ENCODE measurements at places on chromosomes 4 and X.

DNA sequence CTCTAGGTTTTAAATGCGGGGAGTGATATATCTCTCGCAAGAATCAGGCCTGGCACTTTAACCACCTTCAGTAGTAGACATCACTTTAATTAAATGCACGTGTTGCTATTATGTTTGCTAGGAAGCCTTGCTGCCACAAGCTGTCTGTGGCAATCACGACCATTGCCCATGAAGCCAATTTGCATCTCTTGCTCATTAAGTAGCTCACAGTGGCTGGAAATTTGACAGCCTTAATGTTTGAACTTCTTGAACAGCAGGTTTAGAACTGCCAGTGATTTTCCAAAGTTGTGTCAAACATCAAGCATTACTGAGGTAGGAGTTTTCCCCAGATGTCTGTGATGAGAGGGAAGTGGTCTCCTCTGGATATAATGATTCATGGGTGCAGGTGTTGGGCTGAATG lies 642.3 kb upstream of the CPEB2 start:
- no peaks in the 10 kb centered on the region for H3K4me1 ChIP-seq
- no peaks in the 10 kb centered on the region for H3K36me3 ChIP-seq
- H3K4me3 ChIP-seq = no peak overlapping the region
- no peak overlapping the region for H3K27ac ChIP-seq
- no peaks in the 10 kb centered on the region for H3K27me3 ChIP-seq
- DNase-seq = no peak

DNA sequence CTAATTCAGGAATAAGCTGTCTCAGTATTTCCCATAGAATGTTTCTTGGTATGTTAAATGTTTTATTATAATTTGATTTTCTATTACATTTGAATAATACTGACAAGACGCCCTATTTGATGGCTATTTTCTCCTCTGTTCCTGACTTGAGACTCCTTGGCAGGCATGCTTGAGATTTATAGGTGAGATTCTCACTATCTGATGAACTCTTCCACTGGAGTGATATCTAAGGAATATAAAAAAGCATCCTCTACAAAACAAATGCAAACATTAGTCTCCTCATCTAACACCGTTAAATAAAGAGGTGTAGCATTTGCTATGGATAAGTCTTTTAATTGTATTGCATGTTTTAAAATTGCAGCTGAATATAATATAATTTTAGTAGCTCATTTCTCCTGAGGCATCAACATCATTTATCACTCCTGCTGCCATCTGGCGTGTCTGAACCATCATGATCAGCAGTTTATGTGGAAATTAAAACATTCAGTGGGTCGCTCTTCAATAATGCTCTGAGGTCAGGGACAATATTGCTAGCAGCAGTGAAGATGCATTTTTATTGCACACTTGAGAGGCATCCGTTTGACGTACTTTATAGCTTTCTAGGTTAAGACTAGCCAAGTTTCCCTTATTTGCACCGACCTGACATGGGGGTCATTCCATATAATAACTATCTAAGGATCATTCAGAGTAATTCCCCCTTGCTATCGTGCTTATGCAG lies 210.4 kb upstream of the GALNTL6 start:
- H3K36me3 ChIP-seq = no peaks in the 10 kb centered on the region
- no peaks in the 10 kb centered on the region for H3K27me3 ChIP-seq
- H3K4me1 ChIP-seq = no peaks in the 10 kb centered on the region
- H3K4me3 ChIP-seq = no peak overlapping the region

DNA sequence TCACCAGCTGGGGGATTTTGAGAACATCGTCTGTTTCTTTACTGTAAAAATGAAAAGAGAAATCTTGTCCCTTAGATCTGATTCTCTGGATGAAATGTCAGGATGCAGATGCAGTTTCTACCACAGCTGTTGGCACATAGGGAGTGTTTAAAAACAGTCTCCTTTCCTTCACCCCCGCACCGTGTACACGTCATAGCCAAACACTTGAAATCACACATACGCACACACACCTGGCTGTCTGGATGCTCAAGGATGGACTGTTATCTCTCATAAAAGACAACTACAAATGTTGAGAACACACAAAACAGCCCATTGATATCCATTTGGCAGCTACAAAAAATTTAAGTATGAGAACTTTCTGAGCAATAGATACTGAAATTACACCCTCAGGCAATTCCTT lies 275.8 kb upstream of the CLNK start:
- no peak for DNase-seq
- no peaks in the 10 kb centered on the region for H3K36me3 ChIP-seq
- no peak overlapping the region for H3K27ac ChIP-seq
- H3K4me3 ChIP-seq = no peak overlapping the region

GRCh38 chrX:57918750-57919436 lies 8.6 kb upstream of the ZXDA start:
- H3K27me3 ChIP-seq = no peaks in the 10 kb centered on the region
- H3K27ac ChIP-seq = no peak overlapping the region
- H3K36me3 ChIP-seq = no peaks in the 10 kb centered on the region
- H3K4me3 ChIP-seq = no peak overlapping the region
- no peaks in the 10 kb centered on the region for H3K4me1 ChIP-seq

DNA sequence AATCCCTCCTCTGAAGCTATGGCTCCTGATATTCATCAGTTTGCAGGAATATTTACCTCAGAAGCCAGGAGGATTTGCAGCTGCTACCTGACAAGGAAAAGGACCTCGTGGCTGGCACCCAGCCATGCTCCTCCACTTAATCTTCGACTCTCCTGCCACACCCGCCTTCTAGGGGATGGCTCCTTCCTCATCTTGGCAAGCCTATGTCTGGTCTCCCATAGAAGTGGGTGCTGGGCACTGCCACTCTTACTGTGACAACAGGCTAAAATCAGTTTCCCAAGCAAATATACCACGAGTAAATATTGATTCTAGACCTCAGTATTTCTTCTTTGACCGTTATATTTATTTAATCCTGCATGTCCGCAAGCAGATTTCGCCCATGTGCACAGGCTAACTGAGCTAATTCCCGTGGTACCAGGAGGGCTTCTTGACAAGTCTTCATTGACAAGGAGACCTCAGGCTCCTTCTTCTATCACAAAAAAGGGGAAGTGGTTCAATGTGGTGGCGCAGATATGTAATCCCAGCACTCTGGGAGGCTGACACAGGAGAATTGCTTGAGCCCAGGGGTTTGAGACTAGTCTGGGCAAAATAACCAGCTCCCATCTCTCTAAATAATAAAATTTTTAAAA lies 52.6 kb upstream of the DCTD start:
- H3K4me3 ChIP-seq = no peak overlapping the region
- H3K4me1 ChIP-seq = no peaks in the 10 kb centered on the region
- no peak overlapping the region for H3K27ac ChIP-seq
- no peaks in the 10 kb centered on the region for H3K36me3 ChIP-seq
- no peak for DNase-seq
- no peaks in the 10 kb centered on the region for H3K27me3 ChIP-seq

GRCh38 chr4:793093-793861 lies 32.7 kb downstream of the CPLX1 start:
- peaks cover 82% of the 10 kb centered on the region for H3K4me1 ChIP-seq
- H3K27me3 ChIP-seq = peaks cover 3% of the 10 kb centered on the region
- H3K4me3 ChIP-seq = peak overlapping the region; percentile 53
- peak overlapping the region; percentile 92 for H3K27ac ChIP-seq

- no peak overlapping the region for H3K27ac ChIP-seq
- no peaks in the 10 kb centered on the region for H3K27me3 ChIP-seq
- no peaks in the 10 kb centered on the region for H3K36me3 ChIP-seq
- DNase-seq = no peak
- H3K4me3 ChIP-seq = no peak overlapping the region
Measured at GRCh38 chrX:848386-848785, 217.8 kb downstream of the SHOX start.

DNA sequence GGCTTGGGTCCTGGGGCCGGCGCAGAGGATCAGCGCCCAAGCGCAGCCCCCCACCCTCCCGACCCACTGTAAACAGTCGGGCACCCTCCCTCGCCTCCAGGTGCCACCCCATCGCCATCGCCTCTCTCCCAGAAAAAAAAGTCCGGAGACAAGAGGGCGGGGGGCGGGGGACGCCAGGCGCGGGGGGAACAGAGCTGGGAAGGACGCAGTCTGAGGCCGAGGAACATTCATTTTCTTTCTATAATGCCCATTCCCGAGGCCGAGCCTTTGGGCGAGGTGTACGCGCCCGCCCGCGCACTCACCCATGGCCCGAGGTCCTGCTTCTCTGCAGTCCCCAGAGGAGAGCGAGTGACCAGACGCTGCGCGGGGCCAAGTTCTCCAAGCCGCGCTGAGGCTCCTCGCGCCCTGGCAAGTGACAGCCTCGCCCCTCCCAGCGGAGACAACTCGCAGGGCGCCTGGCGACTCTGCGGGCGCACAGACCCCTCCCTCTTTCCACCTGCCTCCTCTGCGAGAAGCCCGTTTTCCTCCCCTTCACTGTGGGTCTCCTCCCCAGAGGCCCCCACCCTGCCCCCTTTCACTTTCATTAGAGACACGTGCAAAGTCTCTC lies 63.5 kb upstream of the WDR17 start:
- peaks cover 11% of the 10 kb centered on the region for H3K4me1 ChIP-seq
- peaks cover 3% of the 10 kb centered on the region for H3K27me3 ChIP-seq
- peak; percentile 16 for DNase-seq

DNA sequence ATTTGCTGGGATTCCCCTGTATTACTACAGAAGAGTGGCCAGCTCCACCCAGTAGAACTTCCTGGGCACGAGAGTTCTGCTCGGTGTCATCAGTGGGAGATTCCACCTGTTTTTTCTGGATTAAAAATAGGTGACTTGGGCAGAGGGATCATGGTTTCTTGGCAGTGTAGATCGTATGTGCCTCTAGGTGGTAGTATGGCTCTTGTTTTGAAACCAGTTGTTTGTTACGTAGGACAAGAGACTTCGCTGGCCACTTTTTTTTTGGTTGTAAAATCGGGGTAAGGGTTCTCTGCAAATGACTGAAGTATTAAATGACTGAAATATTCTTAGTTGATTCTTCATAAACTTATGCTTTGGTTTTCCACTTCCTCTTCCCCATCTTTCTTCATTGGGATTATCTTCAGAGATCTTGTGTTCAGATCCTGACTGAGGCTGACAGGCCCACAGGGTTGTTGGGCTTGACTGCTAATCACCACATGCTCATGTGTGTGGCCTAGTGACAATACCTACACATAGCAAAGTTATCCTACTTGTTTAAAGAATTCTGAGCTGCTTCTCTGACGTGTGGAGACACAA lies 43.8 kb upstream of the WDR1 start:
- no peaks in the 10 kb centered on the region for H3K36me3 ChIP-seq
- H3K27ac ChIP-seq = no peak overlapping the region
- DNase-seq = no peak
- peaks cover 52% of the 10 kb centered on the region for H3K4me1 ChIP-seq

DNA sequence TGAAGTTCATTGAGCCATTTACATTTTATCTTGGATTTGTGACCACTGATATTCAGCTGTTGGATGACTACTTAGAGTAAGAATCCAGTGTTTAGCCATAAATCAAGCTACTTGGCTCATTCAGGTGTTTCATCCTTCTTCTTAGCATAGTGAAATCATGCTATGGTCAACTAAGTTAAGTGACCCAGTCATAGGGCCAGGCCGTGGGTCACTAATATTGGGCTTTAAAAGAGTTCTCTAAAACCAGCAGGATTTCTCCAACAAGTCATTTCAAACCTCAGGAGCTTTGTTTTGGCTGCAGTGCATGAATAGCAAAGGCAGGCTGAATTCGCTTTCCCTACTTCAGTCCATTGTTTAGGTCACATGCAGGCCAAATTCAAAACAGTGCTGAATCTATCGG lies 181.0 kb downstream of the MAML3 start:
- no peak for DNase-seq
- H3K27ac ChIP-seq = no peak overlapping the region
- no peak overlapping the region for H3K4me3 ChIP-seq

- no peaks in the 10 kb centered on the region for H3K4me1 ChIP-seq
- no peak overlapping the region for H3K27ac ChIP-seq
- no peak for DNase-seq
- no peaks in the 10 kb centered on the region for H3K27me3 ChIP-seq
- H3K36me3 ChIP-seq = no peaks in the 10 kb centered on the region
Measured at GRCh38 chrX:149004936-149005335, 500.2 kb downstream of the IDS start.

DNA sequence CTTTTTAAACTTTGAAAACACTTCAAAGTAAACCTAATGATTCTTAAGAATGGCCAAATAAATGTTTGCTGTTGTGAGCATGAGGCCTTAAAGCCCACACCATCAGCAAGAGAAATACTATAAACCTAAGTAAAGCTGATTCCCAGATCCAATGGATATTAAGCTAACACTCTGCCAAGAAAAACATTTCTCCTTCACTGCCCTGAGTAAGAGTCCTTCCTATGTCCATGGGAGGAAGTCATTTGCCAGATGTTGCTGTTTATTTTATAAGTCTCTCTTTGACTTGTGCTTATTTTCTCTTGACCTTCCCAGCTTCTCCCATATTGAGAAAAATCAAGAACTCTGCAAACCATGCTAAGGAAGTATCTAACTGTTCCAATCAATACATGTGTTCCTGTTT lies 154.3 kb upstream of the EDNRA start:
- no peaks in the 10 kb centered on the region for H3K36me3 ChIP-seq
- H3K4me1 ChIP-seq = no peaks in the 10 kb centered on the region

DNA sequence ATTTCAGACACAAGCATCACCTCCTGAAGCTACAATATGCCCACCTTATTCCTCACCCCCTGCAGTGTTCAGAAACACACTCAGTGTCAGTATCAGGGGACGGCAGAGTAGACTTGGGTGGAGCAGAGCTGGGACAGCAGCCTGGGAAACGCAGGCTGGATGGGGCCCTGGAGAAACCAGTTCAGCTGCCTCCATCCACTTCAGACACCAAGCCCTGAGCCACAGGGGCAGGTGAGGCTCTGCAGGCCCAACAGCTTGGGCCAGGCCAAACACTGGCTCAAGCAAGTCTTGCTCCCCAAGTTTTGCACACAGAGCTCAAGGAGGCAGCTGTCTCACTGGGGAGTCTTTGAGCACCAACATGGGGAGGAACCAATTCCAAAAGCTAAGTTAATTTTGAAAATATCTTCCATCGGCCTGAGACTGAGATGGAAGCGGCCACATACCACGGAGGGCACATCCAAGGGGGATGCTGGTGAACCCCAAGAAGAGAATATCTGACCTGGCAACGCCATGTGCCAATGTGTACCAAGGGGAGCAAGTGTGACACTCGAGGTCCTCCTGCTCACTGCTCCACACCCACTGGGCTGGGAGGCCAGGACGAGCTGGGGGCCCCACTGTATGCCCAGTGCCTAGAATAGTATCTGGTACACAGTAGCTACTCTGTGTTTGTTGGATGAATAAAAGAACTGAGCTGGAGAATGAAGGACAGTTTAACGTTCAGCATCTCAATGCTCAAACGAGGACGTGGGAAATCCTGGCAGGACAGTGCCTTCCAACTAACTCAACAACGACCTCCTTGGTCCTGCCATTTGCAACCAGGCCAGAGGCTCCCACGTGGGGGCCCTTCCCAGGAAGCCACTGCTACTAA lies 45.6 kb downstream of the PPP2R2C start:
- H3K4me1 ChIP-seq = no peaks in the 10 kb centered on the region
- H3K36me3 ChIP-seq = no peaks in the 10 kb centered on the region
- no peak for DNase-seq
- H3K4me3 ChIP-seq = no peak overlapping the region
- H3K27me3 ChIP-seq = no peaks in the 10 kb centered on the region
- no peak overlapping the region for H3K27ac ChIP-seq

Measured in thymus (tissue), 14 donors.